Activated naive CD8-positive, alpha-beta T cell treated with anti-CD3 and anti-CD28 coated beads for 36 hours (primary cell): ENCODE measurements at places on chromosomes 3 and 15. TPM values are rescaled to one million over a fixed set of nuclear protein-coding genes. Genes with fewer than 3 reads are reported as not detected.

NLGN1 gene
- total RNA-seq: not detected

NR1I2 gene
- total RNA-seq: 1.2 TPM

HERC2 gene
- 30.3 TPM for total RNA-seq

GLDN gene
- total RNA-seq: not detected

SLC41A3 gene
- total RNA-seq: 30.7 TPM

LSAMP gene
- not detected for total RNA-seq

MUSTN1 gene
- total RNA-seq: 0.91 TPM

CHDH gene
- total RNA-seq: 0.10 TPM

AP3B2 gene
- 0.30 TPM for total RNA-seq

DNA sequence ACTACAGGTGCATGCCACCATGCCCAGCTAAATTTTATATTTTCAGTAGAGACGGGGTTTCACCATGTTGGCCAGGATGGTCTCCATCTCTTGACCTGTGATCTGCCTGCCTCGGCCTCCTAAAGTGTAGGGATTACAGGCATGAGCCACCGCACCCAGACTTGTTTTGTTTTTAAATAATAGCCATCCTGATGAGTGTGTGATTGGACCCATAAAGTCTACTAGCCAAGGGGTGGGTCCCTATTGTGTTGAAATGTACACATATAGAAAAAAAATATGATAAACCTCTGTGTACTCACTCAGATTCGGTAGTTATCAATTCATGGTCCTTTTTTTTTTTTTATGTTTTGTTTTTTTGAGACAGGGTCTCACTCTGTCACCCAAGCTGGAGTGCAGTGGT, 17.3 kb downstream of the ZNF592 start:
- no peak for DNase-seq

DNA sequence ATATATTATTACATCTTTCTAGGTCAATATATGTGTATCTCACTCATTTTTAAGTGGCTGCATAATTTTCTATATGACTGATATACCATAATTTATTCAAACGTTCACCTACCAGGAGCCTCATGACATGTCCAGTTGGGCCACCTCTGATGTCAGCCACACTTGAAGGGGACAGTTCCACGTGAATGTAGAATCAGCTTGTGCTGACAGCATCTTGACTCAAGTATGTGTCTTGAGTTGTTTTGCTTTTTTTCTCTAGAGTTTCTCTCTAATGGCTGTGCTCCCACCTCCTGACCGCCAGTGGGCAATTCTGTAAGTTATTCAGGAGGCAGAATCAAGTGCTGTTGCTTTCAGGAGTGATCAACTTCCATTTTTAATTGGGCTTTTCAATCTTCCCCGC, 237.9 kb downstream of the NFKBIZ start:
- DNase-seq: no peak

- no peak for DNase-seq
Measured at GRCh38 chr3:120762615-120763014, 20.1 kb downstream of the GTF2E1 start.

- no peak for DNase-seq
Measured at GRCh38 chr3:38609386-38610111, 39.9 kb downstream of the SCN5A start.

DNA sequence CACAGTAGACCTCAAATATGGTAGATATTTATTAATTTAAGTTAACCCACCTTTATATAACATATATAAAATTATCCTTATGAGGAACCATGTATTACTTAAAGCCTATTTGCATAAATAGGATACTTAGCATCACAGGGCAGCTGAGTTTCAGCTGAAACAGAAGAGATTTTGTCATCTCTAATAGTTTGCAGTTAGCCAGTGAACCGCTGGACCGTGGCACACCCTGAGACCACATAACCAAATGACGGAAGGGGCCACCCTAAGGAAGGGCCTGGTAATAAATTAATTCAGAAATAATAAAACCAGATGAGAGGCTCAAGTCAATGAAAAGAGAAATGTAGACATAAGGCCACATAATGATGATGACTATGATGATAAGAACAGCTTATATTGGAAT, 107.7 kb downstream of the MYO5A start:
- DNase-seq: no peak

GRCh38 chr3:134903837-134904236, 108.8 kb downstream of the EPHB1 start:
- DNase-seq: no peak

- no peak for DNase-seq
Measured at GRCh38 chr3:85939074-85939482, 980.3 kb downstream of the CADM2 start.

DNA sequence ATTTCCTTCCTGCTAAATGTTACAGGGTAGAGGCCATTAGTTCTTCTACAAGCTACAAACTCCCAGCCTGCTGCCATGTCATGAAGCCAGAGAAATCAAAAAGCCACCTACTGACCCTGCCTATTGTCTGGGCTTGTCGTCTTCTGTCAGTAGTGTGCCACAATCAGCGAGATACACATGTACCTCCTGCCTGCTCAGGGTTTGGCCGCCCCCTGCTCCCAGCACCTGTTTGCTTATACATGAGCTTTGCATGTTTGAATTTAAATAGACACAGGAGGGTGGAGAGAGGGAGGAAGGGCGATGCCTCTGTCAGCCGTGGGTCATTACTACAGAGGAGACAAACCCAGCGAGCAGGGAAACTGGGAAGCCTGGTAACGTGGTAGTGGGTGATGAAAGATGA, 106.1 kb downstream of the ROBO2 start:
- no peak for DNase-seq

DNA sequence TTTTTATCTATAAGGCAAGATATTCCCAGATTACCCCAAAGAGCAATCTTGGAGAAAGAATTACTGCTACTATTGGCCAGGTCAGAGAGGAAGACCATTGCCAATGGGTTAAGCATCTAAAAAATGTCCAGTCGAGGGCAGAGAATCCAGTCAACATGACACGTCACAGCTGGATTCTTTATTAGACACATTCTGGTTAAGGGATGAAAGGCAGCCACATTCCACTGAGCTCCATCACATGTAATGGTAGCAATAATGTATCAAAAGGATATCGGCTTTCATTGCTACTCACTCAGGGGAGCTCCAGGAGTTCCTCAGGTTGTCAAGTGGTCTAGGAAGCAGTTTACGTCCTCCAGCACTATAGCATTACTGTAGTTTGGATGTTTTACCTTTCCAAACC, 421.1 kb downstream of the PLOD2 start:
- no peak for DNase-seq

- DNase-seq: no peak
Measured at GRCh38 chr3:45692866-45693265, 3.7 kb downstream of the SACM1L start.

GRCh38 chr15:42065033-42065432, 29.3 kb downstream of the PLA2G4D start:
- DNase-seq: no peak

GRCh38 chr15:66025972-66026371, 156.7 kb downstream of the RAB11A start:
- DNase-seq: no peak

DNA sequence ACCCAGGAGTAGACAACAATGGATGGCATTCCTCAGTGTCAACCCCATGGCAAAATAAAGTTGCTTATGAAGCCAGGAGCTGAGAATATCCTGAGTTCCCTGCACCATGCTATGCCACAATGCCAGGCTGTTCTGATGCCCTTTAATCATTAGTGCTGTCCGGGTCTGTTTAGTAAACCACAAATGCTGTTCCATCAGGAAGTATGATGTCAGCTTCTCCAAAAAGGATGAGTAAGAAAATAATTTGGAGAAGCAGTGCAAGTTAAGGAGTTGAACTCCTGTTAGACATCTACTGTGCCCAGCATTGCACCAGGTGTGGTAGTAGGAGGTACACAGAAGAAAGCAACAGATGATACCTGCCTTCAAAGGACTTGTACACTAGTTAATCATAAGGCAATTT, 67.9 kb upstream of the GUCA1C start:
- DNase-seq: no peak

DNA sequence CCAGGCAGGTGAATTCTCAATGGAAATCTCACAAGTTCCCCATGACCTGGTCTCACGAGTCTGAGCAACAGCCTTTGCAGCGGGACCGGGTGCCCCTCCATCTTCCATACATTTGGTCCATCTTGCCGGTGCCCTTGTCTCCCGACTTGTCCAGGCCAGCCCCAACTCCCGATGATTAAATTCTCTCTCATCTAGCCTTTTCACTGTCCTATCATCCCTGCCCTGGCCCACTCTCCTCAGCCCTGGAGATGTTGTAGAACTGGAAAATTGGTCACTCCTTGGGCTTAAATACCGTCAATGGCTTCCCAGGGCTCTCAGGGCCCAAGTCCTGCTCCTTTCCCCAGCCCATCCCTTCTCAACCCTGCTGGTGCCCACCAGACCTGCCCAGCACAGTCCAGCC, 34.4 kb downstream of the PRR20G start:
- DNase-seq: no peak

- DNase-seq: no peak
Measured at GRCh38 chr3:139941580-139941979, 6.6 kb downstream of the CLSTN2 start.

GRCh38 chr3:156298014-156298413, 177.6 kb downstream of the KCNAB1 start:
- no peak for DNase-seq

DNA sequence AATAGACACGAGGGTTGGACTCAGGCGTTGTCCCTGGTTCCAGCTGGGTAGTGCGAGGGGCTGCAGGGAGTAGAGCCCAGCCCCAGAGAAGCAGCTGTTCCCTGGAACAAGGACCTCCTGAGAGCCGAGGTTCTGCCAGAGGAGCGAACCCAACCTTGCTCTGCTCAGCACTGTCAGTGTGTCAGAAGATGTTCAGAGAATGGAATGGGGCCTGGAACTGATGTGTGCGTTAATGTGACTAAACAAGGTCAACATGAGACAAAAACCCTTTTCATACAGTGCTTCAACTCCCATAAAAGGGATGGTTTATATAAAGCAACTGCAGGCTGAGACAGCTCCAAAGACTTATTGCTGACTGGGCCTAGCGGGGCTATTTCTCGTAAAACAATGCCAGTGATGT, 35.5 kb upstream of the HACD2 start:
- no peak for DNase-seq
